Stimulated activated CD4-positive, alpha-beta T cell treated with anti-CD3 and anti-CD28 coated beads, Interleukin-4, amount 100 ng/mL, for 1 hour (primary cell): ENCODE measurements at places on chromosomes 12 and 14.

GRCh38 chr12:109236257-109236656, 72.8 kb downstream of the FOXN4 start:
- no peak for DNase-seq

DNA sequence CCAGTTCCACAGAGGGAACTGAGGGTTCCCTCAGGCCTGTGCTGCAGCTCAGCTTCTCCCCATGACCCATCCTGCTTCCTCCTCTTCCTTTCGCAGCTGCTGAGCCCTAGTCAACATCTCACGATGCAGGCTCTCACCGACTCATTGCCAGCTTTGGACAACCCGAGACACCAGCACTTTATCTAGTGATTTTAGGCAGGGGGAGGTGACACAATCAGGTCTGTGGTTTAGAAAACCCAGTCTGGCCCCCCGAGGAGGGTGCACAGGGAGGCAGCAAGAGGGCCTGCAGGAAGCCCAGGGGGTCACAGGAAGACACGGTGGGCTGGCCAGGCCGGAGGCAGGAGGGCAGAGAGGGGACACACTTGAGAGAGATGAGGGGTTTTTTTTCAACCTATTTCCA, 35.4 kb downstream of the DIO3 start:
- no peak for DNase-seq

DNA sequence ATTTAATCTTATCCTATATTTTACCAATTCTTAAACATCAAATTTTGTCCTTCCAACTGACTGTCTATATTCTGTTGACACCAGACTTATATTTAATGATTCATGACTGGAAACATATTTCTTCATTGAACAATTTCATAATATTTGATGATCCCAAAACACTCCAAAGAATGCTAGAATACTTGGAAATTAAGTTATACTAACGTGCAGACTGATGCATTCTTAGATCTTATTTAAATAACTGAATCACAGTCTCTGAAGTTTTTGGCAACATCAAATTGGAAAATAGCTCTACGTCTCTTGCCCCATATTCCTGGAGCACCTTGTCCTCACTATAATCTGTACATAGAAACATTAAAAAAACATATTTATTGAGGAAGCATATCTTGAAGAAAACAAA, 127.4 kb downstream of the HMGA2 start:
- no peak for DNase-seq

GRCh38 chr12:112937741-112938719, at the start of gene OAS3:
Gene OAS3, plus strand, starts transcription at chr12:112938474. Its CDS starts 57 bp downstream, at chr12:112938531.
- DNase-seq, result peak; percentile 58

DNA sequence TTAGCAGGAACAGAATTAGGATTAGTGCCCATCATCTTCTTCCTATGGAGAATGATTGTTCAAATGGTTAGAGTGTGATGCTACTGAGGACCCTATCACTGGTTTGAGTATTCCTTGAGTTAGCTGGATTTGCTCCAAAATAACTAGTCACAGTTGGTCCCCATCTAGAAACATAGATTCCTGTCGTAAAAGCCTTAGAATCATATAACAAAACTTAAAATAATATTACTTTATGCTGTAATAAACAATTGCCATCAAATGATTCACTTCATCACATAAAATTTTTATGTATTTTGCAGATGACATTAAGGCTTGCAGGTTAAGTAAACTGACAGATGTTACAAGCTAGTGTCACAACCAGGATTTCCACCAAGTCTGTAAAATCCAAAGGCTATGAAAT, 209.8 kb downstream of the CCER1 start:
- no peak for DNase-seq

DNA sequence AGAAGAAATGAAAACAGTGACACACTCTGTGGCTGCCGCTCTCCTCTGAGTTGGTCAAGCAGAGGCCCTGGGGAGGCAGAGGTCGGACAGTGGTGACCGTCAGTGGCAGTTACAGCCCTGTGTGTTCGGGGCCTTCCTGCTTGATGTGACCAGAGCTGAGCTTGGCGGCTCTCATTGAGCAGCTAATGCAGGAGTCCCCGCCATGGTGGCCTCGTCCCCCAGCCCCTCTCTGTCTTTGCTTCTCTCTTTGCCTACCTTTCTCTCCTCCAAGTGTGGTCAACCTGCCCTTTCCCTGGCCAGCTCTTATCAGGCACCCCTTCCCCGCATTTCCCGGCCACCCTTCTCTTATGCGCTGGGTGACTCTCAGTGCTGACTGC, 362.8 kb downstream of the CACNA1C start:
- no peak for DNase-seq

DNA sequence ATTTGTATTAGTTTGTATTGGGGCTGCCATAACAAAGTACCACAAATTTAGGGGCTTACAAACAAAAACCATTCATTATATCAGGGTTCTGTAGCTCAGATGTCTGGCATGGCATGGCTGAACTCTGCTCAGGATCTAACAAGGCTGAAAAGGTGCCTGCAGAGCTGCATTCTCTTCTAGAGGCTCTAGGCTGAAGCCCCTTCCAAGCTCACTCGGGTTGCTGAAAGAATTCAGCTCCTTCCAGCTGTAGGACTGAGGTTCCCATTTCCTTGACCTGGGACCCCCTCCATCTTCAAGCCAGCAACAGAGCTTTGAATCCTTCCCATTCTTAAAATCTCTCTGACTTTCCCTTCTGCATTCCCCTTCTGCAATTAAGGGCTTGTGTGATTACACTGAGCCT, 90.7 kb downstream of the NUAK1 start:
- DNase-seq, result no peak

DNA sequence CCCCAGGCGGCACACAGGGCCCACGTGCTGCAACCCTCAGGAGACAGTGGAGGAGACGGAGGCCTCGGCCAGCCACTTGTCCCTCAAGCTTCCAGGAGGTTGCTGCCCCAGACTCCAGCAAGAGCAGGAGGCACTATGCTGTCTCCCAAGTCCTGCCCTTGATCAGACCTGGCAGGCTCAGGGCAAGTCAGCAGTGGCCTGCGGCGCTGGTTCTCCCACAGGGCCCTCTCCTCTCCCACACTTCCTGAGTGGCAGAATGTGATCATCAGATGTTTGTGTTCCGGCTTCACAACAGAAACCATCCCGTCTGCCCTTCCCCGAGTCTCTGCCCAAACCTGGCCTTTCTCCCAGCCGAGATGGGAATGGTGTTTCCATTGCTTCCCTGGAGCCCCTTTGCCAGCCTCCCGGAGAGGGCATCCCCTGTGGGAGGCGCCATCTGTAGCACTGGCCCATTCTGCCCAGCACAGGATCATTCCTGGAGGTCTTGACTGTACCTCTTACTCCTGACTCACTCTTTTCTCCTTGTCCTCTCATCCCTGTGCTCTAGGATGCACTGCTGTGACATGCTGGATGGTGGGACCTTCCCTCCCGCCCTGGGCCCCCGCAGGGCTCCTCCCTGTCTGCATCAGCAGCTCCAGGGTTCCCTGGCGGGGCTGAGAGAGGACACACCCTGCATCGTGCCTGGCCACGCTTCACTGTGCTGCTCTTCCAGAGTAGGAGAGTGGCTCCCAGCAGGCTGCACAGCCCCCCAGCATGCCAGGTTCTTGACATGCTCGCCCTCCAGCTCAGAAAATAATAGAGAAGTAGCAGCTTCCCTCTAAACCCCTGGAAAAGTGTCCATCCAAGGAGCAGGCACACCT, 114.7 kb upstream of the FKBP4 start:
- no peak for DNase-seq

DNA sequence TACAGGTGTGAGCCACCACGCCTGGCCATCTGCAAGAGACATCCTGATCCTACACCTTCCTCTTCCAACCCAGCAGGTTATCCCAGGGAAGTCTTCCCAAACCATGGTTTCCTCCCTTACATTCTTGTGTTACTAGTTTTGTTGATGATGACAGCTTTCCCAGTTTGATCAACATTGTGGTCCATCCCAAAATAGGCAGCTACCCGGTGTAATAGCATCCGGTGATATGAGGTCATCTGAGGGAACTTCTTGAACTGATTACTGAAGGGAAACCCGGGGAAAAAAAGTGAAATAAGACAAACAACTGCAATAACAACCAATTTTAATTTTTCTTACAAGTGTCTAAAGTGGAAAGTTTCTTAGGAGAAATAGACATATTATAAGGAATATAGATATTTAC, 45.3 kb upstream of the STAC3 start:
- DNase-seq, result no peak

- DNase-seq, result no peak
Observed at GRCh38 chr14:104770851-104771272, 17.9 kb downstream of the SIVA1 start.

DNA sequence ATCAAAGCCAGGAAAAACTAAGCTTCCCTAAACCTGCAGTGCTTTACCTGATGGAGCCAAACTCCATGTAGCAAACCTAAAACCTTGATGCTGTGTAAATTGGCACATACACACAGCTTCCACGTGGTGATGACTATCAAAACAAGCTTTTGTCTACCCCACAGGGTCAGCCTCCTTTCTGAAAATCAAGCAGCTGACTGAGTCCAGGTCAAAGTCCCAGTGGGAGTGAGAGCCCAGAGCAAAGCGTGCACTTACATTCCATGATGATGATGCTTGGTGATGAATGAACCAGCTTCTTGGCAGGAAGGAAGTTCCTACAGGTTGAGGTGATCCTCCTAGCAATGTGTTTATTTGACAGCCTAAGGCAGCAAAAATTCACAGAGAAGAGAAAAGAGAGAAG, 630.0 kb upstream of the TBX3 start:
- DNase-seq, result no peak

- DNase-seq, result no peak
Observed at GRCh38 chr12:117820216-117820907, 148.4 kb downstream of the KSR2 start.

GRCh38 chr14:64109819-64110554, 184.2 kb downstream of the ESR2 start:
- no peak for DNase-seq

DNA sequence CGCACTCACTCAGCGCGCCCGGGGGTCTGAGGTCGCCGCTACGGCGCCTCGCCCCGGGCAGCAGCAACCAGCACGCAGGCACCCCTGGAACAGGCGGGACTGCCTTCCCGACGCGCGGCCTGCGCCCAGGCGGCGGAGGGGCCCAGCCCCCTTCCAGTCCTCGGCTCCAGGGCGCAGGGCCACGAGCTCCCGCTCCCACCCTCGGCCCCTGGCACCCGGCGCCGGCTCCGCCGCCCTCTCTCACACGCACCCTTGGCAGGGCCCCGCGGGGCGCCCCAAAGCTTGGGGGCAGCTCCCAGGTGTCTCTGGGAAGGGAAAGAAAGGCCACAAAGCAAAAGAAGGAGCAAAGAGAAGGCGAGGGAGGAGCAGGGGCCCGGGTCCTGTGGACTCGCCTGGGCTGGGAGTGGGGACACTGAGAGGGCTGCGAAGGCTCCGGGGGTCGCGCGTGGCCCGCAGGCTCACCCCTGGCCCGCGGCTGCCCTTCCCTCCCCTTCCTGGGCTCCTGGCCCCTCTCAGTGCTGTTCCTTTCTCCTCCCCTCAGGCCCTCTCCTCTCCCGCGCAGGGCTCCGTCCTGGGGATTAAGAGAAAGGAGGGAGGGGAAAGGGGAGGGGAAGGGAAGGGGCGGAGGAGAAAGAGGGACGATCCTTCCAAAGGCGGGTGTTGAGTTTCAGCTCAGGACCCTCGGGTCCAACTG, 907 bp upstream of the EFS start:
- no peak for DNase-seq

- no peak for DNase-seq
Observed at GRCh38 chr14:32611752-32612151, 282.7 kb downstream of the AKAP6 start.

DNA sequence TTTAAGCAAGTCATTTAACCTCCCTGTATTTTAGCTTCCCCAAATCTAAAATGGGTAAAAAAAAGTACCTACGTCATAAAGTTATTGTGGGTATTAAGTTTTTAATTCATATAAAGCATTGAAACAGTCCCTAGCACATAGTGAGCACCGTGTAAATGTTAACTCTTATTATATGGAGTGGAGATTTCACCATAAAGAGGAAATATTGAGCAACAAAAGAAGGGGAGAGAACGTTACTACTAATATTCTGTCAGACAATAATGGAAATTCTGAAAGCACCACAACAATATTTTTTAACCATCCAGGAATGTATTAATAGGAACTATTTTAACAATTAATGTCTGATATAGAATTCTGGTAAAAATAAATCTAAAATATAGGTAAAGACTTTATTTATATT, 7.8 kb upstream of the CD163L1 start:
- DNase-seq, result no peak

- DNase-seq, result no peak
Observed at GRCh38 chr12:93536766-93537488, 35.5 kb upstream of the SOCS2 start.

GRCh38 chr14:54650959-54651351, 84.0 kb downstream of the SAMD4A start:
- DNase-seq, result no peak

- DNase-seq, result no peak
Observed at GRCh38 chr12:4047421-4047820, 174.2 kb upstream of the PARP11 start.

DNA sequence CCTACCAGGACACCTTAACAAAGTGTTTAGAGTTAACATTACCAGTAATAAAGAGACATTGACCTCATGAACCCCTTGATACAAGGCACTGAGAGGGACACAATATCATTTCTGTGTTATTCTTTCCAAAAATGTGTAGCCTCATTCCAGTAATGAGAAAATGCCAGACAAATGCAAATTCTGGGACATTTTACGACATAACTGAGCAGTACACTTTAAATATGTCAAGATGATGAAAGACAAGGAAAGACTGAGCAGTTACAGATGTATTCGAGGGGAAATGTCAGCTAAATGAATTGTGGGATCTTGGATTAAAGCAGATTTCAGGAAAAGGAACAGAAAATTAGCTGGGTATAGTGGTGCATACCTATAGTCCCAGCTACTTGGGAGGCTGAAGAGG, 255.6 kb downstream of the ERC1 start:
- DNase-seq, result no peak

DNA sequence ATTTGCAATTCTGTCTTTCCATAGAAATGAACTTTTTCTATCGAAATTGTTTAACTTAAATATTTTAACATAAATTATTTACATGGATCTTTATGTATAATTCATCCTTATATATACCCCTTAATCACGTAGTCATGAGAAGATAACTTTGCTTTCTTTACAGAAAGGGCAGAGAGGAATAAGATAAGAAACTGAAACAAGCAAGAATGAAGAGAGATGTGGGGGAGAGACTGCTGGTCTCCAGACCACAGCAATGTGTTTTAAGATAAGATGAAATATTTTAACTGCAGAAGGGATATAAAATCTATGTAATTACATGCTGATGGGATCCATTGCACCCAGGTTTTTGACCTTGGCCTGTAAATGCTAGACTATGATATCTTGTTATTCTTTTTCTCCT, 34.7 kb upstream of the DNM1L start:
- no peak for DNase-seq

- DNase-seq, result no peak
Observed at GRCh38 chr14:38536376-38537038, 280.6 kb upstream of the CLEC14A start.
